ENCODE measurements at places on chromosomes 12 and 14.

DNA sequence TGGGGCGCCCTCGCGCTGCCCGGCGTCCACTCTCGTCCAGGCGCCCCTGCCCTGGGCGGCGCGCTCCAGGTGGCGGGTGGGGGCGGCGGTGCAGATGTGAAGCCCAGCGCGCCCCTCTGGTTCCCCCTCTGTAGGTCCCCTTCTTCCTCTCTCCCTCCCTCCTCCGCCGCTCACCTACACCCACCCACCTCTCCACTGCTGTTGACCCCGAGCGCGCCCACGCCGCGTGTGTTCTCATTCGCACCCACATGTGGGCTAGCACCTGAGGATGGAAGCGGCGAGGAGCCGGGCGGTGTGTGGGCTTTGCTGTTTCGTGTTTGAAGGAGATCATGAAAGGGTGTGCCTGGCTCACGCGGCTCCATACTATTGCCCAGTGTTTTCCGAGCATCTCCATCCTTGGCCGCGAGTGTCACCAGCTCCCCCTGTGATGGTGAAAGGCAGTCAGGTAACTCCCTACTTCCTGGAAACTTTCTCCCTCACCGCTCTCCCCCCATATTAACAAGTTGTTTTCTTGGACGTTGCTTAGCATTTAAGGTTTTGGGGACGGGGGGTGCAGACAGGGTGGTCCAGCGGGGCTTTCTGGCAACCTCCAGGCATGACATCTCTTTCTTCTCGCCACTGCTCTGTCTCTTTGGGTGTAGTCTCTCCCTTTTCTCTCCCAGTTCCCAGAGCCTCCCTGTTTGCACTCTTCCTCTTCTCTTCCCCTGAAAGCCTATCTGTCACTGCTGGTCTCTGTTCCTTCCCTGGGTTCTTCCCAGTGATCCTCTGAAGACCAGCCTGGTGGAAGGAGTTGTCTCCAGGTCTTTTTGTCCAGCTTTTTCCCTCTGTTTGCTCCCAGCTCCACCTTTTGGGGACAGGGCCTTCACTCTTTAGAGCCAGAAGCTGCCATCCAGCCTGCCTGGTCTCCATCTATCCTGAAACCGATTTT, 1.6 kb downstream of the CACNA1C start:
- no peak for DNase-seq

GRCh38 chr12:122989225-122989839, 8.9 kb downstream of the ARL6IP4 start:
- no peak for DNase-seq

GRCh38 chr14:97453991-97454390, 656.8 kb downstream of the VRK1 start:
- DNase-seq = no peak

- no peak for DNase-seq
Measured at GRCh38 chr14:97782871-97783414, 985.8 kb downstream of the VRK1 start.

GRCh38 chr12:83265808-83266207, 579.1 kb downstream of the TMTC2 start:
- DNase-seq = no peak

- no peak for DNase-seq
Measured at GRCh38 chr14:68918612-68919011, 60.5 kb downstream of the ACTN1 start.

- DNase-seq = no peak
Measured at GRCh38 chr12:47343684-47344567, 264.2 kb upstream of the AMIGO2 start.

GRCh38 chr12:118126119-118126757, 9.7 kb upstream of the PEBP1 start:
- DNase-seq = no peak

- no peak for DNase-seq
Measured at GRCh38 chr12:25970082-25970481, 11.6 kb downstream of the RASSF8 start.

- DNase-seq = no peak
Measured at GRCh38 chr14:80403036-80403435, 191.7 kb upstream of the DIO2 start.

- no peak for DNase-seq
Measured at GRCh38 chr14:73700325-73700724, 13.9 kb downstream of the PNMA1 start.

GRCh38 chr12:2697057-2697800, 97.5 kb upstream of the FKBP4 start:
- DNase-seq = no peak

DNA sequence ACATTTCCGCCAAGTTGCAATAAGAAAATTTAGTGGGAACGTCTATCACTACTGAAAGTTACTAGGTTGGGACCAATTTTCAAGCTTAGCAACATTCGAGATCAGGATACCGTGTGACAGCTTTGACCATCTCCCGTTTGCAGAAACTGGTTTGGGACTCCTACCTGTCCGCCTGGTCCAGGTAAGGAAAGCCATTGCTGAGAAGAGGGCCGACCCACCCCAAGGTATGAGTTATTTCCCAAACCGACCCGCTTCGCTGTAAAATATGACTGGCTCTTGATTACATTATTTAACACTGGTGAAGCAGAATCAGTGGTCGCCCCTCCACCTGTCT, 271 bp downstream of the DNAI7 start:
- DNase-seq = no peak

- DNase-seq = no peak
Measured at GRCh38 chr14:86756521-86757190, 1226.7 kb downstream of the FLRT2 start.

GRCh38 chr12:442235-442884, 17.4 kb upstream of the B4GALNT3 start:
- DNase-seq = no peak

- DNase-seq = no peak
Measured at GRCh38 chr14:52220924-52221811, 46.3 kb upstream of the PTGDR start.

GRCh38 chr14:65476942-65477318, 64.4 kb downstream of the FUT8 start:
- DNase-seq = no peak

GRCh38 chr14:80446356-80446755, 235.1 kb upstream of the DIO2 start:
- no peak for DNase-seq

- no peak for DNase-seq
Measured at GRCh38 chr14:22981876-22982476, 375 bp downstream of the AJUBA start.

DNA sequence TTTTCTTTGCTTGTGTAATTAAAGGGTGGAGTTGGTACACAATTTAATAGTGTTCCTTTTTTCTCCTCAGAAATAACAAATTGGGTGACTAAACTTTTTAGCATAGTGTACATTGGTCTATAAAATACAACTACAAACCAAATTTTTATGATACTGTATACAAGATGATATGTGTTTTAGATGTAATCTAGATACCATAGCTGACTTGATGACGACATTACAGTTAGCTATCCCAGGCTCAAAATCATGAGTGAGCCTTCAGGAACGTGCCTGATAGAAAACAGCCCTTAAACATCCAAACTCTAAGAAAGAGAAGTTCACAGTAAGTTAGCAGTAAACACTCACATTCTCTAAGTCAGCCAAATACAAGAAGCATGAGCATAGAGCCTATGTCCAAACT, 99.0 kb upstream of the SSTR1 start:
- no peak for DNase-seq

DNA sequence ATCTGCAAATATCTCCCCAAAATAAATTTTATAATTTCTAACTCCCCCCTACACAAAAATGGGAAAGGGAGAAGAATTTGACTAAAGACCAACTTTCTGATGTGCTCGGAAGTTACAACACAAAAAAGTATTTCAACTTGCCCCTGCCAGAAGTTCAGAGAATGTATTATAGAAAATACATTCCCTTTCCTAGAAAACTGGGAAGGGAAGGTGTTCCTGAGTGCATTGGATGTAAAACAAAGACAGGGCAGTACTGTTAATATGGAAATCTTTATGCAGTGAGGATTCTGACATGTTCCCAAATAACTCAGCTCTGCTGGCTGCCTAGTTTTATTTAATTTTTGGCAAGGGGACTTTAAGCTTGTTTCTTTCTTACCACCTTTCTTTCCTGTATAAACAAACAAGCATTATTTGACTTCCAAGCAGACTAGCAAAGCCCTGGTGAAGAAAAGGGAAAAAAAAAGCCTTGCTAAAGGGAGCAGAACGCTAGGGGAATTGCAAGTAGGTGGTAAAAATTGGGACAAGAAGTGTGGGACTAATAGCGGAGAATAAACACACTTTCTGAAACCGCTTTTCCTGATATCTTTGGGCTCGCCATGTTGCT, 124.1 kb downstream of the STXBP6 start:
- DNase-seq = no peak

- DNase-seq = no peak
Measured at GRCh38 chr12:2533036-2533435, 261.7 kb upstream of the FKBP4 start.

- DNase-seq = no peak
Measured at GRCh38 chr12:12819752-12820311, 6.7 kb downstream of the DDX47 start.

DNA sequence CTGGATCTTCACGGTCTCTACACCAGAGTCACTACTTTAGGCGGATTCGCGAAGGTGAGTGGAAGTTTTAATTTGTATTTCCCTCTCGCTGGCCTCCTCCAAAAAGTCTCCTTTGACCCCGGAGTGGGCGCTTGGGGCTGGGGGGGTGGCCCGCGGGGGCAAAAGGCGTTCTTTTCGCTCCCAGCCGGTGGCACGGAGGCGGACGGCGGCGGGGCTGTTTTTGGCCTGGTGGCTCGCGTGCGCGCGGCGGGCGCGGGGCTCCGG, 510 bp downstream of the ARID2 start:
- DNase-seq = peak; percentile 23

- no peak for DNase-seq
Measured at GRCh38 chr14:103296987-103297386, 37.0 kb upstream of the EIF5 start.

GRCh38 chr12:64256166-64256800, 34.2 kb upstream of the KICS2 start:
- DNase-seq = no peak

DNA sequence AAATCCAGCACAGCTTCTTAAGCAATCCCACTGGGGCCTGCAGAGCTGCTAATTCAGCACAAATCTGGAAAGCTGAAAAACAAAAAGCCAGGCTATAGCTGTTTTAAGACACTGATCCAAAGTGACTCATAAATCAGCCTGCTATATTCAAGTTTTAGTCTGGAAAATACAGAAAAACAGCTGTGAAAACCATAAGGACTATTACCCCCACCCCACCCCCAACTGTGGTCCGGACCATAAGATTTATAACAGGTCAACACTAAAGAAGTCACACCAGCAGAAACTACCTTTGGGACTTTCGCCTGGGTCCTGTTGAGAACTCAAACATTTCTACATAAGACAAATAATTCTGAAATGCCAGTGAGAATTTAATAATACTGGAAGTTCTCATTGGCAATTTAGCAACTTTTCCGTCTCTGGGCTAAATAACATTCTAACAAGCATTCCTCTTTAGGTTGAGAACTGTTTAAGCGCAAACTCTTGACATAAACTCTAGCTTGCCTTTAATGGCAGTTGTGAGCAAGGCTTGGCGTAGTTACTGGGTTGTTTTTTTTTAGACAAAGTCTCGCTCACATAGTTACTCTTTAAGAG, 3.3 kb downstream of the LRIG3 start:
- no peak for DNase-seq

GRCh38 chr14:69635981-69636639, 24.7 kb downstream of the SUSD6 start:
- DNase-seq = no peak

GRCh38 chr14:68762953-68763764, 29.7 kb downstream of the ZFP36L1 start:
- no peak for DNase-seq

DNA sequence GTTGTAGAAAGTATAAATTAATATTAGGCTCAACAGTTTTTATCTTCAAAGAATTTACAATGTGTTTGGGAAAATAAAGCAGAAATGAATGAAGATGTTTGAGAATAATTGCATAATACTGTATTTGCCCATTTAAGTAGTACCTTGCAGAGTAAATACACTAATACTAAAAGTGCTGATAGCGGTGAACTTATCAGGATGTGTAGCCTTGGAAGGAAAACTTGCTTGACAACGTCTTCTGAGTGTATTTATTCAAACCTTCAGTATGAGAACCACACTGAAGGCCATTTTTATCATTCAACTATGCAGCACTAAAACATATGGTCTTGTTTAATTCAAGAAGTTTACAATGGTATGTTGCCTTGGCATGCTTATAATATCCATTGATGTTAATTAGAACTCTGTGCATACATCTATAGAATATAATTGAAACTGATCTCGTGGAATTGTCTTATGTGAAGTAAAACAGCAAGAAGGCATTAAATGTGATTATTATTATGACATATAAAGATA, 41.3 kb downstream of the MSRB3 start:
- no peak for DNase-seq

DNA sequence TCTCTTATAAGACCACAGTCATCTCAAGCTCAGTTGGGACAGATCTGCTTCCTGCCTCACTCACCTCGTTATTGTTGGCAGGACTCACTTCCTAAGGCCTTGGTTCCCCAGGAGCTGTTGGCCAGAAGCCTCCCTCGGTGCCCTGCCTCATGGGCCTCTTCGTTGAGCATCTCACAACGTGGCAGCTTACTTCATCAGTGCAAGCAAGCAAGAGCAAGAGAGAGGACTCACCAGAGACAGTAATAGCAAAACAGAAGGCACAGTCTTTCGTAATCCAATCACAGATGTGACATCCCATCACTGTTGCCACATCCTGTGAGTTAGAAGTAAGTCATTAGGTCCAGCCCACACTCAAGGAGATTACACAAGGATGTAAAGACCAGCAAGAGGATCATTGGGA, 5.1 kb upstream of the NUMB start:
- no peak for DNase-seq
